ENCODE measurements at places on chromosomes 3 and 15.

DNA sequence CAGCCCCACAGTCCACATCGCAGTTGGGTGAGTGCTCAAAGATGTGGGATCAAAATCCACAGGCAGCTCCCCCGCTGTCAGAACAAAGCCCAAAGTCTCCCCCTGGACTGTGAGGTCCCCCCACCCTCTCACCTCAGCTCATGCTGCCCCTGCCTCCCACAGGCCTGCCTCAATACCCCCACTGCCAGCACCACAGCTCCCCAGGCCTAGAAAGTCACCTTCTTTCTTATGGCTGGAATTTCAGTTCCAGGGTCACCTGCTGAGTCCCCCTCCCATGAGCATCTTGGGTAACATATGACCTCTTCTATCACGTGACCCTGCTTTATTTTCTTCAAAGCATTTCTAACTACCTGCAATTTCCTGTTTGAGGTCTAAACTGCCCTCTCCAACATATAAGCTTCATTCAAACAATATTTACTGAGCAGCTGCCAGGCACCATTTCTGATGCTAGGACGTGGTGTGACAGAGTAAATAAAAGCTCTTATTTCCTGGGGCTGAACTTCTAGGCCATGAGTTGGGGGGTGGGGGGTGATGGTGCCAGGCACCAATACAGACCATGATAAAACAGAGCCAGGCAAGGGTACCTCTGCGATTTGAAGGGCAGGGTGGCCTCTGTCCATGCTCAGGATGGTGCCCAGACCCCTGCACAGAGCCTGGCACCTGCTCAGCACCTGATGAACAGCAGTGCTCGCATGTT is 2.4 kb upstream of the TMEM89 start:
- DNase-seq: no peak

- peak; percentile 7 for DNase-seq
These were observed 146.6 kb downstream of the TBL1XR1 start for GRCh38 chr3:177050501-177051237.

GRCh38 chr15:41982133-41982930 is 10.0 kb upstream of the EHD4 start:
- DNase-seq: no peak

GRCh38 chr3:188270423-188270972 is 116.5 kb downstream of the LPP start:
- peak; percentile 63 for DNase-seq

GRCh38 chr3:106628407-106628806 is 748.8 kb upstream of the CCDC54 start:
- no peak for DNase-seq

- DNase-seq: no peak
These were observed 22.3 kb upstream of the SFMBT1 start for GRCh38 chr3:53068176-53068575.

GRCh38 chr3:179322286-179323196 is at the start of gene ZNF639:
TSS of gene ZNF639 (plus strand) at chr3:179323031. CDS start at chr3:179328294, 5,263 bp downstream.
- DNase-seq: peak; percentile 69

GRCh38 chr3:121976727-121977126 is 45.3 kb downstream of the ILDR1 start:
- no peak for DNase-seq

DNA sequence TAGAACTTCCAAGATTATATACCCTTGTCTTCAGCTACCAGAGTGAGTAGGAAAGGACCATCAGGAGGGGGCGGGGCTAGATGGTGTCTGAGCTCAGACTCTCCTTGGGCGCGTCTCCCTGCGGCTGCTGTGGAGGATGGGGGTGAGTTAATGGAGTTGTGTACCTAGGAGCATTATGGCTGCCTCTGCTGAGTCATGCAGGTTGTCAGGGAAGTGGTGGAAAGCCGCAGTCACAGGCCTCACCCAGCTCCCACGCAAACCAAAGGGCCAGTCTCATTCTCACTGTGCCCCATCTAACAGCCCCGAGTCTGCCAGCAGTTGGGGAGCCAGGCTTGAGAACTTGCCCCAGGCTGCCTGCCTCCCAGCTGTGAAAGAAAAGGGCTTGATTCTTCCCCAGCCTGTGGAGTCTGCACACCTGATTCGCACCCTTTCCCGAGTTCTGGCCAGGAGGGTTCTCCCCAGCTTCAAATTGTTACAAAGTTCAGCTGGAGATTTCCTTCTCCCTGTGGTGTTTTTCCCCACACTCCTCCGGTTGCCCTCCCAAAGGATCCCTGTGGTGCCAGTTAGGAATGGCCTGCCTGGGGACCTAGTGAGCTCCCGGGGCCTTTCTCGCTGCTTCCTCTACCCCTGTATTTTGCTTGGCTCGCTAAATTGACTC is 143.3 kb downstream of the HCN4 start:
- DNase-seq: peak; percentile 70

GRCh38 chr3:113057117-113057516 is 66.3 kb downstream of the GTPBP8 start:
- DNase-seq: no peak

DNA sequence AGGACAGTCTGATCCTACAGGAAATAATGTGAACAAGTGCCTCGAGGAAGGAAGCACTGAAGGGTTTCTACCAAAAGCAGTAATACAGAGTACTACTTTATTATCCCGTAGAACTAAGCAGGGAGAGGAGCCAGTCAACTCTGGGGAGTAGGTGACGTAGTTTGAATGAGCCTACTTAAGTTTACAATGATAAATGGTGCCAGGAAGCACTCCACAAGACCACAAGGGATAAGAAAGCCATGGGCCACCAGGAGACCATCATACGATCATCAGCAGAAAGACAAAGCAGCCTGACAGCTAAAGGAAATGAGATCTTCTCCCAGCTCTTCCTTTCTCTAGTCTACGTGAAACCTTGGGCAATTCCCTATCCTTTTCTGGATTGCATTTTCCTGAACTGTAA is 27.3 kb downstream of the SST start:
- DNase-seq: no peak

DNA sequence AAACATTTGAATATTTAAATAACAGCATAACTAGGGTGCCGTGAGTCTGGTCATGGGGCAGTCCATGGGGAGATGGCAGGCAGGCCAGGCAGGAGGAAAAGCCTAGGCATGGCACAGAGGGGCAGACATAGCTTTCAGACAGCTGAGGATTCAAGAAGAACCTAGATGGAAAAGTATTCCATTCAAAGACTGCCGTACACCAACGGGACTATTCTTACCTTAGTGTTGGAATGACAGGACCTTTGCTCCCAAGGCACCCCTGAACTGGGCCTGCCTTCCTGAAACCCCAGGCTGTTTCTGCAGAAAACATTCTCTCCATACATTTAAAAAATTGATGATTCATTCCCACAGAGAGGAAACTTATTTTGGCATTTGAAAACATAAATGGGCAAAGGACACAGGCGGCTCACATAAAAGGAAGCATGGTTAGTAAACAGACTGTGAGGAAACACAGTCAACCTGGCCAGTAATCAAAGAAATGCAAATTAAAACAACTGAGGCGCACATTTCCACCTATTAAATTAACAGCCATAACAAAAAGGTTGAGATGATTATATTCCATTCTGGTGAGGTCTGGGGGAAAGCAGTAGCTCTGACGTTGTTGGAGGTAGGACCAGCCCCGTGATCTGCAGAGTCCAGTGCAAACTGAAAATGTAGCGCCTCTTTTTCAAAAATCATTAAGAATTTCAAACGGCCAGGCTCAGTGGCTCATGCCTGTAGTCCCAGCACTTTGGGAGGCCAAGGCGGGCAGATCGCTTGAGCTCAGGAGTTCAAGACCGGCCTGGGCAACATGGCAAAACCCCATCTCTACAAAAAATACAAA is 71.3 kb upstream of the SMAD3 start:
- no peak for DNase-seq

DNA sequence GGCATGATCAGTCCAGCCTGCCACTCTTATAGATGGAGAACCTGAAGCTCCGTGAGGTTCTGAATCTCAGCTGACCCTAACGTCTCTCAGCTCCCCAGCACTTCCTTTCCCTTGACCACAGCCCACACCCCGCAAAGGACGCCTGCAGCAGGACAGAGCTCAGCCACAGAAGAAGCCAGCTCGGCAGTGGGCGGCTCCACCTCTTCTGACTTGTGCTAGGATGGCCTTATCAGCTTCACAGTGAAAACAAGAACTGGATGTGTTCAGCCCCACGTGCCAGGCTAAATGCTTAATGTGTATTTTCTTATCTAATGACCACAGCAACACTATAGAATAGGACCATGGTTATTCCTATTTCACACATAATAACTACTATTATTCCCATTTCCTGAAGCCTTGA is 127.6 kb downstream of the ARNT2 start:
- no peak for DNase-seq

DNA sequence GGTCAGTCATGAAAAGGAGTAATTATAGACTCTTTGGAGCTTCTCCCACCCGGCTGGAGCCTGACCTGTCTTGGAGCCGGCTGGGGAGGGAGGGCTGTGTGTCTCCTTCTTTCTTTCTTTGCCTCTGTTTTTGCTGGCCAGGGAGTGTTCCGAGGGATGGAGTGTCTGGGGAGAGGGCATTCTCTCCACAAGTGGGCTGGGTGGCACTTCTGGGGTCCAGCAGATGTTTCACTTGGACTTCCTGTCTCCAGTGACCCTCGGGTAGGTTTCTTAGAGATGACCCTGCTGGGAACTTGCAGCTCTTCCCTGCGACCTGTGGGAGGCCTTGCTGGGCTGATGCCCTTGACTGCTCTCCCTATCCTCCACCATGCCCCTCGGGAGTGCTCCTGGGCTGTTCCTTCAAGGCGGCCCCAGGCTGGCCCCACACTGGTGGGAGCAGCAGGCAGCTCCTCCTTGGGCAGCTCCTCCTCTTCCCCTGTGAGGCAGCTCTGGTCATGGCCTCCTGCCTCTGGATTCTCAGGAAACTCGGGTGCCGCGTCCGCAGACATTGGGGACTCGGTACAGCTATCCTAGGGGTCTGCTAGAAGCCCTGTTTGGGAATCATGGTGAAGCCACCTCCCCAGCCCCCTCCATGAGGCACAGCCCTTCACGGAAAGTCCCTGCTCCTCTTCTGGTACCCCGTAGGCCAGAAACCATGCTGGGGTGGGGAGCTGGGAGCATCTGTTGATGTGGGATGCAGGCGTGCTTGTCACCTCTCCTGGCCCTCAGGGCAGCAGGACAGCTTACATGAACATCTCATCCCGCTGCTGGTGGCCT is 44.9 kb downstream of the APBA2 start:
- no peak for DNase-seq

DNA sequence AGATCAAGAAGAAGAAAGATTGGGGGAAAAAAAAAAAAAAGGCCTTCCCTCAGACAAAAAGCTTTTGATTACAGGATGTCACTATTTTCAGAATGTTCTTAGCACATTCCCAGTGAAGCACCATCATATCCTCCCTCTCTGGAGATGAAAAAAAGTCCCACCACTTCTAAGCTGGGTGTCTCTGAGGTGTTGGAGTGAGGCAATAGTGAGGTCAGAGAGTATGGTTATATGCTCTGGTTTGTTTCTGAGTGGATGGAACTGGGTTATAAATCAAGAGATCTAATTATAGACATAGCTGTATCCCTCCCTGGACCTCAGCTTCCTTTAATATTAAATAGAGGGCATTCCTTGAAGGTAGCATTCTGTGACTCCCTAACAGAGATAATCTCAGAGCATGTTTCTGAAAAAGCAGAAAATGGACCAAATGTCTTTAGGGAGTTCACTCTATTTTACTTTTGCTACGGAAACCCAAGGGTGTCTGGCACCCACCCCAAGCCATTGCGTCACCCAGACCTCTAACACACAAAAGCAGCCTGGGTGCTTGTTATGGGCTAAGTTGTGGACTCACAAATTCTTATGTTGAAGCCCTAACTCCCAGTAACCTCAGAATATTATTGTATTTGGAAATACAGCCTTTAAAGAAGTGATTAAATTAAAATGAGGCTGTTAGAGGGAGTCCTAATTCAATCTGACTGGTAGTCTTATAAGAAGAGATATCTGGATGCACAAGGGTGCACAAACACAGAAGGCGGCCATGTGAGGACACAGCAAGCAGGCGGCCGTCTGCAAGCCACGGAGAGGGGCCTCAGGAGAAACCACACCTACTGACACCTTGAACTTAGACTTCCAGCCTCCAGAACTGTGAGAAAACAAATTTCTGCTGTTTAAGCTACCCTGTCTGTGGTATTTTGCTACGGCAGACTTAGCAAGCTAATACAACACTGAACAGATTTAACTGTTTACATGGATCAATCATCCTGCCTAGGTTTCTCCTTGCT is 81.5 kb downstream of the MB21D2 start:
- DNase-seq: no peak

DNA sequence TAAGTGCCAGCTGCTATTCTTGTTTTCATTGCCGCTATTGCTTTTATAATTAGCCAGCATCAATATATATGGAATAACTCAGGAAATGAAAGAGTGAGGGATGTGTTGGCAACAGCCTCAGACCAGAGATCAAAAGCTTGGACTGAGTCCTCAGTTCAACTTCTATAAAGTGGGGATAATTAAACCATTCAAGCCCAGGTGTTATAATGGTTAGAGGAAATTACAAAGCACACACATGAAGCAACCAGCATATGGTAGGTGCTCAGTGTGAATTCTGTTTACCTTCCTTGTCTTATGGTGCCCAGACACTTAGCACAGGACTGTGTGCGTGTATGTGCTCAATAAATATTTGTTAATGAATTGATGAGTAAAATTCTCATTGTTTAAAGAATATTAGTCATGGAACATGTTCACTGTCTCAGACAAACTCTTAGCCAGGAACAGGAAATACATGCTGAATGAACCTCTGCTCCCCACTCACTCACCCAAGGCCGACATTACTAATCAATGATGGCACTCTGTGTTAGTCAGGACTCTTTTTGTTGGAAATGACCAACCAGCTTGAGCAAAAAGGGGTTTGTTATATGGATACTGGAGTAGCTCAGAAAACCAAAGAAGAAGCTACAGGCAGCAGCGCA is 16.7 kb upstream of the CCDC174 start:
- DNase-seq: no peak

DNA sequence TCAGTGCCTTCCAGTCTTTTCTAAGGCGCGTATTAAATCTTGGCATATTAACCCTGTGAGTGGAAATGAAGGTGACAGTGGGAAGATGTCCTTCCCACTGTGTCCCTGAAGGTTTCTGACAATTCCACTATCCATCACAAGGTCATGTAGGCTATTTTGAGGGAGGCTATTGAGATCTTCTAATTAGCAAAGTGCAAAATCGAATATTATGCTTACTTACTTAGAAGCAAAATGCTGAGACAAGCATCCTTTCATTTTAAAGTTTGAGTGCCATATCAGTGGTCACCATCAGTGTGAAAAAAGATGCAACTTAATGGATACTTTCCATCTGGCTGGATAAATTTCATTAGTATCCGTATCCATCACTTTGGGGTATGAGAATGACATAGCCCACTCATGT is 77.6 kb downstream of the COL6A5 start:
- DNase-seq: no peak

DNA sequence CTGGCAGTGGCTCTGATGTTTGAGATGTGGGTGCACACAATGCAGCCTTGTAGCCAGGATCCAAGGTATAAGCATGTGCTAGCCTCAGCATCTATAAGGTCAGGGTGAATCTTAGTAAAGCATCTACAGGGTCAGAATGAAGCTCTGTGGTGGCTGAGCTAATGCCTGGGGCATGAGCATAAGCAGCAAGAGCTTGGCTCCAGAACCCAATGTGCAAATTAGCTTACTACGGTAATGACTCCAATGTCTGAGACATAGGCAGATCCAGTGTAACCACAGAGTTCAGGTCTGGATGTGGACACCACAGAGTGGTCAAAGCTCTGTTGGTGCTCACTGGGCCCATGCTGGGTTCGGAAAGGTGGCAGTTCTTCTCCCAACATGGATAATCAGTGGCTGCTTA is 304.5 kb upstream of the NECTIN3 start:
- no peak for DNase-seq

GRCh38 chr3:64593350-64593749 is 94.5 kb downstream of the ADAMTS9 start:
- no peak for DNase-seq

- DNase-seq: no peak
These were observed 98.5 kb upstream of the SLC2A2 start for GRCh38 chr3:171125010-171125409.

All from HL-60 (cell line).